T-helper 2 cell (primary cell): ENCODE measurements at places on chromosomes 7 and 10.

- no peak for DNase-seq
These were observed 5.2 kb downstream of the ABCA13 start for GRCh38 chr7:48176356-48176893.

DNA sequence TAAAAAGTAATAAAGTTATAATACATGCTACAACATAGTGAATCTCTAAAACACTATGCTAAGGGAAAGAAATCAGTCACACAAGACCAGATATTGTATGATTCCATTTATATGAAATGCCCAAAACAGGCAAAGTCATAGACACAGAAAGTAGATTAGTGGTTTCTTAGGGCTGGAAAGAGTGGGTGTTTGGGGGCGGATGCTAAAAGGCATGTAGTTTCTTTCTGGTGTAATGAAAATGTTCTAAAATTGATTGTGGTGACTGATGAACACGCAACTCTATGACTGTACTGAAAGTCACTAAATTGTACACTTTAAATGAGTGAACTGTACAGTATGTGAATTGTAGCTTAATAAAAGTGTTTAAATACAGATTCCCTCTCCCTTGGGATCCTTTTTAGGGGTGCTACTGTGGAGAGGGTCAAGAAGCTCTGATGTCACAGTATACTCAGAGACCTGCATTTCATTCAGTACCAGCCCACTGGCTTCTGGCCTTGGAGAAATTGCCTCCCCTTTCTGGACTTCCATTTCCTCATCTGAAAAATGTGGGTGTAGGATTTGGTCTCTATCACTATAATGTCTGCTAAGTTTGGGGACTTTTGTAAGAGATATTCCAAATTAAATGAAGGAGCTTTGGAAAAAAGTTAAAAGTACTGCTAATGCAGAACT, 46.4 kb downstream of the AOAH start:
- DNase-seq: no peak

GRCh38 chr7:1497293-1497927, 6.8 kb downstream of the INTS1 start:
- no peak for DNase-seq

DNA sequence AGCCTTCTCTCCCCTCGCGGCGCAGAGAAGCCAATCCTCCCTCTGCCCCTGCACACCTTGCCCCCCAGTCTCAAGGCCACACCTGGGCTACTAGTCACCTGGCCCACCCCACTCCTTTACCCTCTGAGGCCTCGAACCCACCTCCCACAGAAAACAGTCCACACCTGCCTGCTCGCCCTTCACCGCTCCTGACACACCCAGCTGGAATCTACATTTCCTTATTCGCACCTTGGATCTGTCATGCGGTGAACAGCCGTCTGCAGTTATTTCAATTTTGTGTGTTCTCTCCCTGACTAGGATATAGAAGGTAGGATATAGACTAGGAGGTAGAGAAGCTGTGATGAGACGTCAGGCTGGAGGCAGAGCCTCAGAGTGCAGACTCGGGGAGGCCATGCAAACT, 29.4 kb downstream of the SMKR1 start:
- no peak for DNase-seq

DNA sequence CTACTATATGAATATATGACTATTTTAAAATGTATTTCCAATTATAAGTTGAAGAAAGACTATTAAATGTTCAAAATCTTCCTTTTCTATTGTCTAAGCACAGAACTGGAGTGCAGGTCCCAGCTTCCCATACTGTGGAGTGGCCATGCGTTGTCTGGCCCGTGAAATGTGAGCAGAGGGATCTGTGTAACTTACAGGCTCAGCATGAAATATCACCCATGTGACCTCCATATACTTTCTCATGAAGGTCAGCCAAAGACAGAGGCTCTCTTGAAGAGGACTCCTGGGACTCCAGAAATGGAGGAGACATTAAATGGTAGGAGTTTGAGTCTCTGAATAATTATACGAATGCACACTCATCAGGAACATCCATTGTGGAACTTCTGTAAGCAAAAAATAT, 92.4 kb upstream of the CAV2 start:
- no peak for DNase-seq

DNA sequence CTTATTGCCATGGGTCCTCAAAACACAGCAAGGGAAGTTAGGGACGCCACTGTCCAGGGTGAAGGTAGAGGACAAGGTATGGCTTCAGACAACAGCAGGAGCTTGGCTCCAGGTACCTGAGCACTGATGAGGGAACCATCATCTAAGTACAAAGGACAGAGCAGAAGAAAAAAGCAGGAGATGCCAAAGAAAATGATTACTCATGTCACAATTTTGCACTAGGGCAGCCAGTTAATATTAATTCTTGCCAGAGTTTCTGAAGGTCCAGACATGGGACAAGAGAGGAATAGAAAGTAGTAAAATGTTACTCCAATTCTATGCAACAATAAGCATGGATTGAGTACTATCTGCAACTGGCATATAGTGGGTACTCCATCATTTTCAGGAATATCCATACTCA, 14.1 kb downstream of the PTN start:
- no peak for DNase-seq

GRCh38 chr7:30656006-30656957, 26.0 kb downstream of the CRHR2 start:
- DNase-seq: no peak

DNA sequence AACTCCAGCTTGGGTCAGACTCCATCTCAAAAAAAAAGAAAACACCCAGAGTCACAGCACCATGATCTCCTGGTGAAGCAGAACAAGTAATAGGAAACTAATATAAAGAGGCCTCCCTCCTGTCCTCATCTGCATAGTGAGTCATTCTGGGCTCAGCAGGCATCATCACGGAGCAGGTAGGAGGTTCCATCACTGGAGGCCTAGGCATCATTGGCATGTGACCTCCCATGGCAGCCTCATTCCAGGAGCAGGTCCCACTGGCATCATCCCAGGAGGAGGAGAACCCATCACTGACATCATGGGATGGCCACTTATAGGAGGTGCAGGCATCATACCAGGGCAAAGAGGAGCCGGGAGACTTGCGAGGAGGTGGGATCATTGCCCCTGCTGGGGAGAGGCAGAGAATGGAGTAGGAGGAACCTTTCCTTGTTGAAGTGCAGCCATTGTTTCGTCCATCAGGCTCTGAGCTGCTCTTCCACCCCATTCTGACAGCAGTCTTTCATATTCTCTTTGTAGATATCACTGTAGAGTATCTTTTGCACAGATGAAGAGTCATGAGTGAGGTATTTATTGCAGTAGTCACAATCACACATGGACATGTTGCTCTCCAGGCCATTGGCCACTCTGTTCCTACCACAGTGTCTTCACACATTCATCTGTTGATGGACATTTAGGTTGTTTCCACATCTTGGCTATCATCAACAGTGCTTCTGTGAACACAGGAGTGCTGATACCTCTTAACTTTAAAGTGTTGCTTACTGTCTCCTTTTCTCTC, 73.8 kb downstream of the OSBPL3 start:
- DNase-seq: no peak

GRCh38 chr10:123459371-123460091, 206.6 kb upstream of the GPR26 start:
- DNase-seq: no peak

DNA sequence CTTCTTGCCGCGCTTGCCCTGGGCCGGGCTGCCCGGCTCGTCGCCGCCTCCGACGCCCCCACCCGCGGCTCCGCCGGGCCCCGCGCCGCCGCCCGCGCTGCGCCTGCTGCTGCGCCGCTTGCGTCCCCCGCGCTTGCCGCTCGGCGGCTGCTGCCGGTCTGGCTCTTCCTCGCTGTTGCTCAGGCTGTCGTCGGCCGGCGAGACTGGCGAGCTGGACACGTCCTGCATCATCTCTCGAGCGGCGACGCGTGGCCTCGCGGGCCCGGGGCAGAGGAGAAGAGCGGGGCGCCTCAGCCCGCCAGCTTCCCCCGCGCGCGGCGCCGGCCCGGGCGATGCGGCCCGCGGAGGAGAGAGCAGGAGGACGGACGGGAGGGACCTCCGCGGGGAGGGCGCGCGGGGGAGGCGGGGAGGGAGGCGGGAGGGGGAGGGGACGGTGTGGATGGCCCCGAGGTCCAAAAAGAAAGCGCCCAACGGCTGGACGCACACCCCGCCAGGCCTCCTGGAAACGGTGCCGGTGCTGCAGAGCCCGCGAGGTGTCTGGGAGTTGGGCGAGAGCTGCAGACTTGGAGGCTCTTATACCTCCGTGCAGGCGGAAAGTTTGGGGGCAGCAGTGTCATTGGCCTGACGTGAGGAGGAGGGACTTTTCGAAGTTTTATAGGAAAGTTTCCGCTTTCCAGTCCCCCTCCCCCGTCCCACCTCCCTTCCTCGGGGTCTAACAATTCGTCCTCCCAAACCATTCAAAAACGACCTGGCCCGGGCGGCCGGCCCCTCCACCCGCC, at the start of gene TWIST1:
Gene TWIST1 (minus strand): TSS at position 546 of the 779 bp plus-strand sequence. CDS start 315 bp downstream, at position 231.
- DNase-seq: peak; percentile 22

GRCh38 chr10:11141571-11142091, 124.0 kb downstream of the CELF2 start:
- DNase-seq: no peak

GRCh38 chr7:70647801-70648498, 484.0 kb upstream of the GALNT17 start:
- peak; percentile 23 for DNase-seq

- no peak for DNase-seq
These were observed 148.5 kb downstream of the UBE2H start for GRCh38 chr7:129804111-129804889.

DNA sequence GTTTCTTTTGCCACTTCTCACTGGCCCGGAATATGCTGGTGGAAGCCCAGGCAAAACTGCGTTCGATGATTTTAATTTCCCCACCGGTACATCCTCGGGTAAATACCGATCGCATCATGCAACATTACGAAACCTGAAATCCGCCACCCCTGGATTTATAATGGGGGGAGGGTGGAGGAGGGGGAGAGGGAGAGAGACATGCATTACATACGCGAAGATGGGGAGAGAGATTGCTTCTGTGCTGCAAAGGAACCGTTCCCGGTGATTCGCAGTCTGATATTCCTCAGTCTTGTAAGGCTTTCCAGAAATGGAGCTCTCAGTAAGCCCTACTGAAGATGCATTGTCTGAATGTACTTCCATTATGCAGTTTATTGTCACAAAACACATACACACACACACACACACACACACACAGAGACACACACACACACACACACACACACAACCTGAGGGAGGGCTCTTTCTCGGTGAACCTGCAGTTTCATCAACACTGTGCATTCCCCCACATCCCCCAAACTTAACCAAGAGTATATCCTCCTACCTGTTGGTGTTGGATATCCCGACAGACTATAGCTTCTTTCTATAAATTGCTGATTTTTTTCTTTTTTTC, 741 bp downstream of the GPR85 start:
- no peak for DNase-seq

GRCh38 chr10:116417821-116418220, 9.8 kb upstream of the PNLIPRP3 start:
- DNase-seq: no peak

DNA sequence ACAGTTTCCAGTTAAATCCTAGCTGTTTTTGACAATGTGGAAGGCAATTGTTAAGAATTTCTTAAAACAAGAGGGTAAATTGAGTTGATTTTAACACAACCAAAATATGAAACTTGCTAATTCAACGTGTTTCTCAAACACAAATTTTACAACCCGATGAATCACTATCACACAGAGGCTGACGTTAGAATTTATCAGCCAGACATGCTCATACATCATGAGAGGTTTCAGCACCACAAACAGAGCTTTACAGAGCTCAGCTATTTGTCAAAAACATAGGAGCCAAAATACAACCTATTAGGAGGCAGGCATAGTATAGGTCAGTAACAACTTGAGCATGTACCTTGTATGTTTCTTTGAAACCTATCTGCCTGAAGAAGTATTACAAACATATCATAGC, 36.1 kb downstream of the LRRN3 start:
- no peak for DNase-seq

GRCh38 chr7:83054472-83054871, 108.2 kb downstream of the PCLO start:
- DNase-seq: no peak

GRCh38 chr7:159030490-159031134, 114.1 kb downstream of the VIPR2 start:
- no peak for DNase-seq

GRCh38 chr7:4017785-4018184, 664.3 kb upstream of the FOXK1 start:
- DNase-seq: no peak

DNA sequence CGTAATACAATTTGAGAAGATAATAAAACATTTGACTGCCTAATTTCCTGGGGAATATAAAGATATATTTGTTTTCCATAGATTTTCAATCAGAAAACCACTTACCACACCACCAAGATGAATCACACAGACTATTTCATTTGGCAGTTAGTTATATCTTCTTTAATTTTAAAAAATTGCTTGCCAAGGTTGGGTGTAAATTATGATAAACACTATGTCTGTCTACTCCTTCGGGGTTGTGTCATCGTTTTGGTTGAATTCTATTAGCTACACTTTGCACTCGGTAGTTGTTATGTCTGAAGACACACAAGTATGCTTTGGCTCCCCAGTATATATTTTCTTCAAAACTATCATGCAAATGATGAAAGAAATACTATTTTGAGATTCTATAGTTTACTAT, 594.8 kb upstream of the SEMA3D start:
- DNase-seq: no peak

- DNase-seq: no peak
These were observed 12.8 kb downstream of the SFXN2 start for GRCh38 chr10:102727037-102727818.

- no peak for DNase-seq
These were observed 2.3 kb downstream of the CREB3L2 start for GRCh38 chr7:137999496-138000080.

DNA sequence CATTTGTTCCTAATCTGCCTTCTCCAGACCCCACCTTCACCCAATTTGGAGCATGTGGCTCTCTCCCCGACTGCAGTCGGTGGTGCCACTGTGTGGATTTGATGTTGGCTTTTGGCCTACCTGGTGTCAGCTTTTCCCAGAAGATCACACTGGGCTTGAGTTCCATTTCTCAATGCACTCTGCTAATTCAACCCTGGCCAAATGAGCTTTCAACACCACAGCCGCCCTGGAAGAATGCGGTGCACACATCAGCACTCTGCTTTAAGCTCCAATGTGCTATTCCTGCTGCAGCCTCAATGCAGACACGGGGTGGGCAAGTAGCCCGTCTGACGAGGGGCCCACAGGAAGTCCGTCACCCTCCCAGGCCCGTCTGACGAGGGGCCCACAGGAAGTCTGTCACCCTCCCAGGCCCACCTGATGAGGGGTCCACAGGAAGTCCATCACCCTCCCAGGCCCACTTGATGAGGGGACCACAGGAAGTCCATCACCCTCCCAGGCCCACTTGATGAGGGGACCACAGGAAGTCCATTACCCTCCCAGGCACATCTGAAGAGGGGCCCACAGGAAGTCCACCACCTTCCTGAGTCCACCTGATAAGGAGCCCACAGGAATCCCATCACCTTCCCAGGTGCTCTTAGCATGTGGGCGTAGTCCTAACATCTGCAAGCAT, 64.4 kb downstream of the ASB13 start:
- no peak for DNase-seq

DNA sequence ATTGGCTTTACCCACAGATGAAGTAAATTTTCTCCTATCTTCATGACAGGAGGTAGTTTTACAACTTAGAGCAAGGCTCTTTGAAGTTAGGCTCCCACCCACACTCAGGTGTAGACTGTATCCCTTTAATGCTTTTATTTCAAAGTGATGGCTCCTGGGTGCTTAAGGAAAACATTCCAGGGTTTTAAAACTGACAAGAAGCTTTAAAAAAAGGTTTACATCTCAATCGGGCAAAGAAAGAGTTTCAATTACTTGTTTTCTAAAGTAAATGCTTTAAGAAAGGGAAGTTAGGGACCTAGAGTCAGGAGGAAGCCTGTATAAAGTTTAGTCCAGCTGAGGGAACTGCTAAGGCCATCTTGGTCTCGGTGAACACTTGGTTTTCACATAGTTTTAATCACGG, 1153.8 kb upstream of the C7orf33 start:
- DNase-seq: no peak
